ENCODE measurements at places on chromosomes 3 and 15.

DNA sequence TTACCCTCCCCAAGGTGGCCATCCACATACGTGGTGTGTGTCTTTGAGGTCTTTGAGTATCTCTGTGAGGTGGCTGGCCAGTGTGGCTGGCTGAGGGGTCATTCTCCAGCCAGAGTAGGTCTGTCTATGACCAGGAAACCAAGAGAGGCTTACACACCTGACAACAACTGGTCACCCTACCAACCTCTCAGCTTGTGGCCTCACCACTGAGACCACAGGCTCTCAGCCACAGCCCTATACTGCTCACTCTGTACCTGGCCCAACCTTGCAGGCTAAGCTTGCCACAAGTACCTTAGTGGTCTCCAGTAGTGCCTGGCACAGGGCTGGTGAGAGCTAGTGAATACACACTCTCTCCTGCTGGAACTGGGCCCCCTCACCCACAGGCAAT, 5.1 kb downstream of the HEMK1 start:
- DNase-seq: no peak

- DNase-seq: no peak
Observed at GRCh38 chr3:9949115-9949514, 3.1 kb downstream of the PRRT3 start.

DNA sequence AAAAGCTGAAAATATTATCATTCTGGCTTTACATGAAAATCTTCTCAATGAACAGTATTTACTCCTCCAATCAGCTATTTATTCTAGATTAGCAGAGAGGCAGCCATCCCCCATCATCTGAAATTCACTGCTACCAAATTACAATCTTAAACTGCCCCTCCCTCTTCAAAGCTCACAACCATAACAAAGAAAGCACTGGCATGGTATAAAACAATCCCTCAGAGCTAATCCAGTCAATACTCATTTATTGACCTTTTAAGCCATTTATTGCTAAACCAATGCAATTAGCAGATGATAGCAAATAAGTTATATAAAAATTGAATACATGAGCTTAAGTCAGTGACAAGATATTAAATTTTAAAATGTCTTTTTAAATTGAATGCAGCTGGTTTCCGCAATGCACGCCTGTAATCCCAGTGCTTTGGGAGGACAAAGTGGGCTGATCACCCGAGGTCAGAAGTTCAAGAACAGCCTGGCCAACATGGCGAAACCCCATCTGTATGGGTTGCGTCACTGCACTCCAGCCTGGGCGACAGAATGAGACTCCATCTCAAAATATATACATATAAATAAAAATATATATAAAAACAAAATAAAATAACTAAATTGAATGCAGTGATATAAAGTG, 12.1 kb downstream of the SLC4A7 start:
- no peak for DNase-seq

DNA sequence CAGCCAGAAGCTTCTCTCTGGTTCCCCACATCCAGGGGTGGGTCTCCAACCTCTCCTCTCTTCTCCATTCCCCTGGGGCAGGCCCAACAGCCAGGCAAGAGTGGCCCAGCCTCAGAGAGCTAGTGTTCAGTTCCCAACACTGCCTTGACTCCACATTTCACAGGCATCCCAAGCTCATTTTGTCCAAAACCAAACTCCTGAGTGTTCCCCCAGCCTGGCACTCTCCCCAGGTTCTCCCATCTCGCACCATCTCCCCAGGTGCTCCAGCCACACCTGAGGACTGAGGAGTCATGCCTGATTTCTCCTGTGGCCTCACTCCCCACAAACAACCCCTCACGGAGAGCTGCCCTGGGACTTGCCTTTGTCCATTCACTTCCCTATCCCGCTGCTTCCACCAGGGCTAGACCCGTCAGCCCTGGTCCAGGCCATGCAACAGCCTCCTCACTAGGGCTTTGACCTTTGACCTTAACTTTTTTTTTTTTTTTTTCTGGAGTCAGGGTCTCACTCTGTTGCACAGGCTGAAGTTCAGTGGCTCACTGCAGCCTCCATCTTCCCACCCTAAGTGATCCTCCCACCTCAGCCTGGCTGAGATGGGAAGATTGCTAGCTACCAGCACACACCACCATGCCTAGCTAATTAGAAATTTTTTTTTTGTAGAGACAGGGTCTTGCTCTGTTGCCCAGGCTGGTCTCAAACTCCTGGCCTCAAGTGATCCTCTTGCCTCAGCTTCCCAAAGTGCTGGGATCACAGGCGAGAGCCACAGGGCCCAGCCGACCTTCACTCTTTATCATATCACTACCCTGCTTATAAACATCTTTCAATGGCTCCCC, 3.9 kb upstream of the CSK start:
- DNase-seq: no peak
